Colonic mucosa (tissue), 4 donors: ENCODE measurements at places on chromosomes 6 and 20.

- no peak for DNase-seq
Measured at GRCh38 chr6:34916348-34916967, 27.4 kb downstream of the ANKS1A start.

DNA sequence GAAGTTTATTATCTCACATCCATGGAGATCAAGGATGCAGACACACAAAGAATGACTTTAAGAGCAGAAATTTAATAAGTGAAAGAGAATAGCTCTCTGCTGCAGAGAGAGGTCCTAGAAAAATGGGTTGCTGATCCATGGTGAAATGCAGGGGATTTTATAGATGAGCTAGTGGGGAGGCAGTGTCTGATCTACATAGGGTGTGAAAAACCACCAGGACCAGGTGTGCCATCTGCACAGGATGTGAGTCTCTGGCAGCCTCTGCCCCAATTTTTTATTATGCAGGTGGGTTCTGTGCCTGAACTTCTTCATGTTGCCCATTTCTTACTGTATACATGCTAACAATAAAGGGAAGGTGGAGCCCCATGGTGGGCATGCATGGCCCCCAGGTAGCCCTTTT is 19.9 kb upstream of the NANP start:
- DNase-seq, result no peak

- no peak for DNase-seq
Measured at GRCh38 chr6:84062519-84063154, 29.1 kb downstream of the MRAP2 start.

- DNase-seq, result no peak
Measured at GRCh38 chr6:39947611-39948068, 13.4 kb upstream of the MOCS1 start.

DNA sequence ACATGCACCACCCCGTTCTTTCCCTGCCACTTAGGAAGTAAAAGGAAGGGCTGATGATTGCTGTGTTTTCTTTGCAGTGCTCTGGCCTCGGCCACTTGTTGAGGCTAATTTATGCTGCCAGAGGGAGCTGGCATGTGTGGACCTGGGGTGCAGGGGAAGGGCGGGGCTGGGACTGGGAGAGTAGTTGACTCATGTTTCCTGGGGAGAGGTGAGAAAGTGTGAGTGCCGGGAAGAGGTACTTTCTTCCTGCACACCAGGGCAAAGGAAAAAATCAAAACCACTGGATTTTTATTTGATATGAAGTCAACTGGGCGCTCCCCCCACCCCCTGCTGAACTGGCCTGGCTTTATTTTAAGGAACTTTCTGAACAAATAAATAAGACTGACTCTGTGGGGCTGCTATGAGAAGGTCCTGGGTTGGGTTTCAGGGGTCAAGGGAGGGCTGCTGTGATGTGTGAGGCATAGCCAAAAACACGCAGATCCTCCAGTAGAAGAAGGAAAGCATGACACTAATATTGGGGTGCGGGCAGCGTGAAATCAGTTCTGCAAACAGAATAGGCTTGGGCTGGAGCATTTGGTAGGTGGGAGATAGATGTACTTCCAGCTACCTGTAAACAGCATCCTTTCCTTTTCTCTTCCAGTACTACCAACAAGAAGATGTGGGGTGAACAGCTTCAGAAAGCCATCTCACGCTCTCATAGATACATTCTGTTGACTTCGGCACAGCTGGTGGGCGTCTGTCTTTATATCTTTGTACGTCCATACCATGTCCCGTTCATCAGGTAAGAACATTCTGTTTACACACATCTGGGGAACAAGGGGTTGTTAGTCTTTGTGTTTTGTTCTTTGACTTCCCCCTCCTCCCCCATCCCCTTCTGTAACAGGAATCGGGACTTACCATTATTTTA is 87.5 kb downstream of the SYNJ2 start:
- peak; percentile 82 for DNase-seq

- no peak for DNase-seq
Measured at GRCh38 chr6:154410619-154411072, 54.0 kb upstream of the IPCEF1 start.
